Occipital lobe (tissue), 3 donors: ENCODE measurements at places on chromosomes 4 and X.

DNA sequence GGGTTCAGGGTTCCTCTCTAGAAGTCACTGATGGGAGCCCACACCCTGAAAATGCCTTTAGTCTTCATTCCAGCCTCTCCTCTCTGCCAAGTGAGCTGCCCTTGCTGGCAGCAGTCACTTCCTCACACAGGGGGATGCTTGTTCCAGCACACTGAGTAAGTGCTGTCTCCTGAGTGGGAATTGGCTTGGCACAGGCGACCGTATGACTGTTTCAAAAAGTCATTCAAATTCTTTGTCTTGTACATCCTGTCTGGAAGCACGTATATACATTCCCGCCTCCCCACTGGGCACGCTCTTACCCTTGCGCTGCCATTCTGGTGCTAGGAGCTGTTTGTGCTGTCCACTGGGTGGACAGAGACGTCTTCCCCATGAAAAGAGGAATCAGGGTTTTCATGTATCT, 40.2 kb upstream of the CD99 start:
- DNase-seq, result no peak

- DNase-seq, result no peak
Observed at GRCh38 chr4:101857176-101857575, 66.6 kb downstream of the BANK1 start.

- DNase-seq, result no peak
Observed at GRCh38 chr4:75786526-75786925, 62.1 kb downstream of the USO1 start.

DNA sequence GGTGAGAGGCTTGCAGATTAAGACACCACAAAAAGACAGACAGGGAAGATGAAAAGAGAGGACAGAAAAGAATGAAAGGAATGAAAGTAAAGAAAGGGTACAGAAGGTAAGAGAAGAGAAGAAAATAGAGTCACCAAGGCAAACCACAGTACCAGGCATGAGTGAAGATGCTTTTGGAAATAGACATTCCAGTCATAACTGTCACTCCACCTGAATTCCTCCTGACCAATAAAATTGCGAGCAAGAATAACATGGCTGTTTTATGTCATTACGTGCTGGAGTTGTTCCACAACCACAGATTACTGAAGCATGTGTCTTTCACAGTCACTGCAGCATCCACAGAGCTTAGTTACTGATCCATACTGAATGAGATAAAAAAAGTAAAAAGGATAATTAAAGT, 864.9 kb upstream of the SLIT2 start:
- no peak for DNase-seq
